NCI-H1417 (cell line): ENCODE measurements at places on chromosomes 5 and 9.
A peak's percentile ranks its signal among the peaks of the same experiment; 100 is the strongest.

DNA sequence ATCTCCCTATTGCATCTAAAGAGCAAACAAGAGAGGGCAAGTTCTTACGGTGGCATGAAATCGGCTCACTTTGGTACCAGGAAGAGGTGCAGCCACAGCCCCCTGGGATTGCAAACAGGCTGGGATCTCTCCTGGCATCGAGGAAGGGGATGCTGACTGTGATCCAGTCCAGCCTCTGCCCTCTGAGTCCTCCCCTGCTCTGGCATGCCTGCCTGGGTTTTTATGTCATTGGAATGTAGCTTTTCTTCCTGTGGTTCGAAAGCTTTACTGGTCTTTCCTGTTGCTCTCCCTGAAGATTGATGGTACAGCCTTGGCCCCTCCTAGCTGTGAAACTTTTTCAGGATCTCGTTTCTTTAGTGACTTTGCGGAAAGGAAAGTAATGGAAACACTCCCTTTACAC, 6.6 kb downstream of the SLC46A2 start:
- no peak for DNase-seq

GRCh38 chr9:93148721-93149120, 14.7 kb upstream of the NINJ1 start:
- no peak for DNase-seq

- DNase-seq: peak; percentile 96
Observed at GRCh38 chr9:82957529-82958379, 105.2 kb downstream of the RASEF start.

GRCh38 chr5:76333571-76333970, 69.5 kb upstream of the IQGAP2 start:
- no peak for DNase-seq

DNA sequence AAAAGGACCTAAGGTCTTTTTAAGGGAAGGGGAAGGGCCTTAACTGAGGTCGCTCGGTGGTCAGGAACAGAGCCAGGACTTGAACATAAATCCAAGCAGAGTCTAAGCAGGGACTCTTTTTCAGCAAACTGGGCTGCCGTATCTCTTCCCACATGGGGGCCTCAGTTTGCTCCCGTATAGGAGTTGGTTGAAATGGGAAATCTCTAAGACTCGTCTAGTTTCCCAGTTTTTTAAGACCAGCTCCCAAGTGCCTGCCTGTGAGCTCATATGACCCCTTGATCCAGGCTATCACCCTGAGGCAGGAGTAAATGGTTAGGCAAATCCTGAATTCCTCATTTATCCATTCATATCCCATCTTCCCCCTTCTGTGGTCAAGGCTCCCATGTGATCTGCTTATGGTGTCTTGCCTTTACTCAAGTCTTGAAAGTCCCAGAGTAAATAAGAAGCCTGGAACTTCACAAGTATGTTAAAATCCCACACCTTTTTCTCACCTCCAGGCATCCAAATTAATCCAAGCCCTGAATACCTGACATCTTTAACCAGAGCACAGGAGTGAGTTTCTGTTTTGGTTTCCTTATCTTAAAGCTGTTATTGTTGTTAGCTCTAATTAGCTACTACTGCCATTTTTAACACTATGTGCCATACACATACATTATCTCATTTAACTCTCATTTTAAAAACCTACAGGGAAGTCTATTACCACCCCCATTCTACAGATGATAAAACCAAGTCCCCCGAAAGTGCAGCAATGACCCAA, 3.0 kb downstream of the ARSI start:
- DNase-seq: no peak
